ENCODE measurements at places on chromosomes 2 and 18. TPM values are rescaled to one million over a fixed set of nuclear protein-coding genes. Genes with fewer than 3 reads are reported as not detected.

GRCh38 chr2:148593421-148593820 lies 51.1 kb upstream of the EPC2 start:
- no peak overlapping the region for H3K4me3 ChIP-seq
- no peaks in the 10 kb centered on the region for H3K36me3 ChIP-seq
- H3K27me3 ChIP-seq = no peaks in the 10 kb centered on the region
- H3K27ac ChIP-seq = no peak overlapping the region

- no peak overlapping the region for H3K27ac ChIP-seq
- H3K4me1 ChIP-seq = no peaks in the 10 kb centered on the region
- DNase-seq = no peak
- H3K4me3 ChIP-seq = no peak overlapping the region
Measured at GRCh38 chr2:160174322-160174721, 25.8 kb downstream of the ITGB6 start.

DNA sequence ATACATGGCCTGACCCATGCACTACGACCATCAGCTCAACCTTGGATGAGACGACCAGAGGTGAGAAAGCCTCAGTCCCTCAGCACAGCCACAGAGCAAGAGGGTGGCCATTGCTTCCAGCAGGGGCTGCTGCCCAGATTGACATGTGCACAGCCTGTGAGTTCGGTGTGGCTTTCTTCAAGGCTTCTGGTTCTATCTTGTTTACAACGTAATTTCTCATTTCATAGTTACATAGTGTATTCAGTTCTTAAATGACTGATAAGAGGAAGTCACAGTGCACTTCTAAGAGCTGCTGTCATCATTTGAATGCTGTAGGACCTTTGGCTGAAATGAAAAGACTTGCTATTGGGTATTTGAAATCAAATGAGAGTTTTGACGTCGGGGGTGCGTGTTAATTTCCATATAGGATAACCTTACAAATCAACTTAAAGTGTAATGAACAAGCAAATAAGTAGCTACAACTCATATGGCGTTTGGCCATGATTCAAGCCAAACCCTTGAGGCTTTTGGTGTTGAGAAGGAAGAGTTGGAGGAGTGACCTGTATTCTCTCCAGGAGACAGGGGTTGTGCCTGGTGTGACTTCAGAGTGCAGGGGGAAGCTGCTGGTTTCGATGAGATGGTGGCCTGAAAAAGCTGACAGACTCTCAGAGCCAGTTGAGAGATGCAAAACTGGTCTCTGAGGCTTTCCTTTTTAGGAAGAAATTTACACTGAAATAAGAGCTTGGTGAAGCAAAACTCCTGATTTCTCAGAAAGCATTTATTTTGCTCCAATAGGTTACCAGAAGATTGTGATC lies 51.0 kb downstream of the TSHZ1 start:
- H3K4me3 ChIP-seq = no peak overlapping the region
- no peak for DNase-seq
- H3K27ac ChIP-seq = no peak overlapping the region
- H3K4me1 ChIP-seq = no peaks in the 10 kb centered on the region

DNA sequence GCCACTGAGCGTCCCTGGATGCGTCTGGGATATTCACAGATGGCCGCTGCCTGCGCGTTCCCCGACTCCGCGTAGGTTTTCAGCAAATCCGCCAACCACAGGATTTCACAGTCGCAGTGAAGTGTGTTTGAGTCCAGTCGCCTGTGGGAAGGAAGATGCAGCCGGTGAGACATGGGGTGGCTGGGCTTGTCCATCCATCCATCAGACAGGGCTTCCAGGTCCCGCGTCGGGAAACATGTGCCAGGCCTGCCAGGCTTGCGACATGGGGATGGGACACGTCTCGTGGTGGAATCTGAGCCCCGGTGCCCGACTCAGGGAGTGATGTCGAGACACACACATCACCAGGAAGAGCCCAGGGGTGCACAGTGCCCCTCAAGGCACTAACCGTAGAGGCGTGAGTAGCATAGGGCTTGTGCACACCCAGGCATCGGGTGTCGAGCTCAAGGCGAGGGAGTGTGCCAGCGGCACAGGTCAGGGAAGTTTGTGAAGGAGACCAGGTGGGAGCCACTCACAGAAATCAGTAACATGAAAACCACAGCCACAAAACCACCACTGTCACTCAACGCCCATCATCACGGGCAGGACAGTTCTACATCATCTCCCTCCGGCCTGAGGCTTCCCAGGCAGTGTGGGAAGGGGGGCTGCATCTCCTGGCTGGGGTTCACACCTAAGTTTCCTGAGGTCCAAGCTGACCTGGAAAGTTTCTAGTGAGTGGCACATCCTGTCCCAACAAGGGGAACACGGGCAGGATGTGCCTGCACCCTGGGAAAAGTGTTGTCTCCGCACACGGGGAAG lies 63.9 kb downstream of the PXDN start:
- no peaks in the 10 kb centered on the region for H3K27me3 ChIP-seq
- no peak overlapping the region for H3K27ac ChIP-seq
- H3K4me1 ChIP-seq = no peaks in the 10 kb centered on the region
- H3K4me3 ChIP-seq = no peak overlapping the region

- H3K27me3 ChIP-seq = no peaks in the 10 kb centered on the region
- no peak overlapping the region for H3K4me3 ChIP-seq
- DNase-seq = no peak
- no peaks in the 10 kb centered on the region for H3K4me1 ChIP-seq
- no peak overlapping the region for H3K27ac ChIP-seq
- no peaks in the 10 kb centered on the region for H3K36me3 ChIP-seq
Measured at GRCh38 chr18:10403708-10404107, 50.7 kb upstream of the APCDD1 start.

DNA sequence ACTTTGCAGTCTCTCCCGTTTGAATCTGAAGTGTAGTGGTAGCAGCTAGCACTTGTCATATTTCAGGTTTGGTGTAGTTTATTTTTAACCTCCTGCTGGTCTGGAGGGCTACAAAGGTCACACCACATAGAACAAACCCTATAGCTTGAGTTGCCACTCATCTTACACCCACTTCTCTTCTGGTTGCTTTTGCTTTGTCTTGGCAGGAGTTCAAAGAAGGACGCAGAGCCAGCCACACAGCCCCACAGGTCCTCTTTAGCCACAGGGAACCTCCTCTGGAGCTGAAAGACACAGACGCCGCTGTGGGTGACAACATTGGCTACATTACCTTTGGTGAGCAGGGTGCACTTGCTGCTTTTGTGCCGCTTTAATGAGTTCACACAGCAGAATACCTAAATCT lies 15.6 kb upstream of the GPBAR1 start:
- no peak for DNase-seq
- H3K27me3 ChIP-seq = no peaks in the 10 kb centered on the region
- H3K27ac ChIP-seq = no peak overlapping the region
- no peak overlapping the region for H3K4me3 ChIP-seq
- H3K4me1 ChIP-seq = peaks cover 14% of the 10 kb centered on the region
- peaks cover 74% of the 10 kb centered on the region for H3K36me3 ChIP-seq

Gene IRS1
- total RNA-seq = 18.8 TPM
